ENCODE measurements at places on chromosomes 4 and X.
A peak's percentile ranks its signal among the peaks of the same experiment; 100 is the strongest.

DNA sequence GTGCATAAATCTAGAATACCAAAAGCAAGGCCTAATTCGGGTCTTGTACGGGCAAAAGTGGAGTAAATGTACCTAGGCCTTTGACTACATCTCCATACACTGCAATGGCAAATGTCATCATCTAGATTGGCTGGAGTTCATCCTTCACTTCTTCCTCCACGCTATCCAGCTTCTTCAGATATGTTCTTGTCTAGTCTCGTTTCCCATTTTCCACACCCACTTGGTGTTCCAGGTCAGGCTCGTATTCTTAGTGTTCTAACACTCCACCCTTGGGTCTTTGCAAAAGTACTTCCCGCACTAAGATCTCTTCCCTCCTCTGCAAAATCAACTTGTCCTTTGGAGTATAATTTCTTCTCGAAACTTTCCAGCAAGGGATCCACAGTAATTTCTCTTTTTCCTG, 1.4 kb downstream of the COQ2 start:
- no peak for DNase-seq

- DNase-seq = no peak
These were observed 23.9 kb downstream of the ZFYVE28 start for GRCh38 chr4:2394528-2394927.

DNA sequence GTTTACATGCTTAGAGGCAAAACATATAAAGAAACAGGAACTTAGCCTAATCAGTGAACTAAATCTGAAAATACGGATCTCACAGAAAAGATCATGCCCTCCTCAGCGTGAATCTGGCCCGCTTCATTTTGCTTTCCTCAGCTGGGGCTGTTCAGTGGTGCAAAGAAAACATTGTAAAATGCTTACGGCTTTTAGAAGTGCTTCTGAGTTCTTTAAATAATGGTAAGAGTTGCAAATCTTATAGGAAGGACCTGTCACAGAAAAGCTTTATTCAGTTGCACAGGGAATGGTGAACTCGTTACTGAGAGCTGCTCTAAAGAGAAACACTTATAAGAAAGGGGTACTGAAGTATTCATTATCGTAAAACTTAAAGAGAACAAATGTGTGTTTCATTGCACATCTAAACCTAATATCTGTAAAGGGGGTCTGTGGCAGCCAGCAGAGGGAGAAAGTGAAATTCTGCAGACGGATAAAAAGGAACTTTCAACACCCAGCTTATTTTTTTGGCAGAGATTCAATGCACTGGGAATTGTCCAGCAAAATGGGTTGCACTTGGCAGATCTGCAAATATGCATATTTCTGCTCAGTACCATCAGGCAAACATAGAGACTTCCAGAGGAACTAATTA, 139.2 kb upstream of the ANK2 start:
- DNase-seq = peak; percentile 43

DNA sequence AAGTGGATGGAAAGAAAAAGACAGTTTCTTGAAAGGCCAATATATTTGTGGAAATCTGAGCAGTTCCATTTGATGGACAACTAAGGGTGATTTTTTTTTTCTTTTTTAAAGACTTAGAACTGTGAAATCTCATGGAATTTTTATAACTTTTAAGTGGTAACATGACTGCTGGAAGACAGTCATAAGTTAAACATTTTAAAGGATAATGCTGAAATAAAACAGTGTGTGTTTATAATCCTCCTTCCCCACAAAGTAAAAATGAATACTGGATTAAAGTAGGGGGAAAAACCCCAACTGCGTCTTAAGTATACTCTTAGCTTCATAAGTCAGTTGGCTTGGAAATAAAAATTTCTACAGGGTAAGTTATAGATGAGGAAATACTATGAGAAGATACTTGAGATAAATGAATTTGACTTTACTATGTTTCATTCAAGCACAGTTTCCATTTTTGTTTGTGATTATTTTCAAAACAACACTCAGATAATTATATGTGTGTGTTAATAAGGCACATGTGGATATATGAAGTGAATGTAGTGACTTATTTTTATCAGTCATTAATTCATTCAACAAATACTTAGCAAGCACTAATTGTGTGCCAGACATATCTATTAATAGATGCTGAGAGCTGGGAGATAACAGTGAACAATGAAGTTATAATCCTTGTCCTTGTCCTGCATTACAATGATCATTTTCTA, 129.2 kb upstream of the ETNPPL start:
- DNase-seq = no peak

GRCh38 chr4:74738464-74739143, 55.7 kb downstream of the BTC start:
- DNase-seq = no peak

DNA sequence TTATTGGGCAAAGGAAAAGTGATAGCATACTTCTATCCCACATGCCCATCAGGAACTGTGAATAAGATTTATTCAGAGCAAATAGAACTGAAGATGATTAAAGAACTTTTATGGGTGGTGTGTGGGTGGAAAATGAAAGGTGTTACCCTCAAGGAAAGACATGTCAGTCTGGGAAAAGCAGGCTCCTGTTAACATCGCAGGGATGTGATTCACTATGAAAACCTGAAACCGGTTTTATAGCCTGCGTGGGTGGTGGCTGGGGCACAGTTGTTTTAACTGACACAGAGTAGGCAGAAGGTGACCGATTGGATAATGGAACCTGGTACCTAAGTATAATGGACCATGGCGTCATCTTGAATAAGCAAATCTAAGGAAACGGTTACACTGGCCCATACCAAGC, 61.3 kb upstream of the CASK start:
- no peak for DNase-seq

DNA sequence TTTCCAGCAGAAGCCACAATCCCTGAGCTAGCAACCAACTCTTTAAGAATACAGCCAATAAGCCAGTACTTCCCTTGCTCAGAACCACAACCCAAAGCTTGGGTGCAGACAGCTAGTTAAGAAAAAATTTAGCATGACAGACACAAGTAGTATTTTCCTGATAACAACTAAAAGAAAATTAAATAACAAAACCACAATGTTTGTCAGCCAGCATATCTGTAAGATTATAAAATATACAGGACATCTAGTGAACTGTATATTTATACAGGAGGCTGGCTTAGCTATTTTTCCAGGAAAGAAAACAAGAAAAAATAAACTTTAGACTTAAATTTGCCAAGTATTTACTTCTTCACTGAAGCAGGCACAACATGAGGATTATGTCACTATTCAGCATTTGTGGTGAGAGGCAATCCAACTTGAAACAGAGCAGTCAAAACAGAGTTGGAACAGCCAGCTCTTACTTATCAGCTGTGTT, 6.6 kb downstream of the PF4V1 start:
- peak; percentile 64 for DNase-seq

GRCh38 chr4:80199947-80200346, 2.6 kb downstream of the PRDM8 start:
- DNase-seq = no peak

GRCh38 chr4:180253419-180253818, 1989.8 kb upstream of the TENM3 start:
- no peak for DNase-seq

GRCh38 chrX:118346258-118347094, 570 bp downstream of the WDR44 start:
- peak; percentile 64 for DNase-seq

DNA sequence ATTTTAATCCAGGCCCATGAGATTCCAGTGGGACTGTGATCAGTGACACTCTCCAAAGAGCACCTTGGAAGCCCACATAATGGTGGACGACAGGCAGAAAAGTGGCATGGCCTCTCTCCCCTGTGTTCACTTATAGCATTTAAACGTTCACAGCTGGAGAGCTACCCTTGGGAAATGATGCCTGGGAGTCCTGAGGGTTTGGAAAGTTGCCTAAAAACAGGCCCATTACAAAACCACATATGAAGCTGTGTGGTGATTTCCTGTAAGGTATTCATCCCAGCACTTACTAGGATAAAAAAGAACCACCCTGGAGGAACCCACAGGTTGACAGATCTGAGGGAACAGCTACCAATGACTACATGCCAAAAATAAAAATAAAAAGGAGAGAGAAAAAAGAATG, 193.2 kb downstream of the RASL11B start:
- no peak for DNase-seq

DNA sequence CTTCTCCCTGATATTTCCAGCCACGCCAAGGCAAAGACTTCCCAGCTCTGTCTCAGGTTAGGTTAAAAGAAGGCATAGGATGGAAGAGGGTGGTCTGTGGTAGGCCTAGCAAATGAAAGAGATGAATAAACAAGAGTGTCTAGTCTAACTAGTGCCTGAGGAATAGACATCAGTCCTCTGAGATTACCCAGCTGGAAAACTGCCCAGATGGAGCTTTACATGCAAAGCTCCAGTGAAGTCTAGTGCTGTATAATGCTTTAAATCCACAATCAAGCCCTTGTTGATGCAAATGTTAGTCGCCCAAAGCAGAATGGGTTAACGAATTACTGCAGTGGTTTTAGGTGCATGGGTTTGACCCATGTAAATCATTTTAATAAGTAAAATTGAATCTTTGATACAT, 24.8 kb upstream of the GUCY1B1 start:
- DNase-seq = no peak

DNA sequence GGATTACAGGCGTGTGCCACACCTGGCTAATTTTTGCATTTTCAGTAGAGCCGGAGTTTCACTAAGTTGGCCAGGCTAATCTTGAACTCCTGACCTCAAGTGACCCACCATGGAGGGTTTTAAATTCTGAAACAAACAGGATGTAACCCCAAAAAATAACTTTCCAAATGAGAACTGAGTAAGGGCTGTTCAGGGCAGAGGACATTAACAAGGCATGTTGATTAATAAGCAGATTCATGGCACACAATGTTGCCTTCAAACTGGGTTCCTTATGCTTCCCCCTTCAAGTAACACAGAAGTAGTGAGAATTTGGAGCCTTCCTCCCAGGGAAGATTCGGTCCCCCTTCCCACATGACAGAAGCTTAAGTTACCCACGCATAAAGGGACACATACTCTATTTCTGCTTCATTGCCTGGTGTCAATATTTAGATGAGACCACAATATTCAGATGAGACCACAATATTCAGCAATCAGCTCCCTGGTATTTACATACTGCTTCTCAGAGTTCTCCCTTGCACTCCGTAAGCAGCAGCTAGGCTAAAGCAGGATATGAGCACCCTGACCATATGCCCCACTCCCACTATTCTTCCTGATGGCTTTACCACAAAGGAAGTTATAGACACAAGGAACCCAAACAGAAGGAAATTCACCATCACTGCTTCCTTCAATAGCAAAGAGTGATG, 21.4 kb downstream of the GRSF1 start:
- DNase-seq = peak; percentile 32

DNA sequence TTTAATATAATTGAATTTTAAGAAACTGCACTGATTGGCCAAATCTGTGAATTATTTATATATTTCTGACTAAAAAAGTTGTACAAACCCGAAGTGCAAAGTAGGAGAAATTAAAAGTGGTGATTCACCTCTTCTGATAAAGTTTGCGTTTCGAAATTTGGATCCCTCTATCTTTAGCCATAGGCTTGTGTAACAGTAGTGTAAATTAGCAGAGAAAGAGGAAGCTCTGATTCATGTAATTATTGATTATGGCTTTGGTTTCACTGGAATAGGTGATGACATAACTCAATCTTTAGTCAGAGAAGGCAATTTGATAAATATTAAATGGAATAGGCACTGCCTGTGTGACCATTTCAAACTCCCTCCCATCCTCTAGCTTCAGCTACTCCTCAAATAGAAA, 717.8 kb upstream of the PCDH7 start:
- no peak for DNase-seq

- no peak for DNase-seq
These were observed 59.0 kb downstream of the APBB2 start for GRCh38 chr4:41155194-41155830.

- DNase-seq = no peak
These were observed at the start of gene ASB12 for GRCh38 chrX:64230123-64230970. Gene ASB12, minus strand, starts transcription at chrX:64230607. Its CDS starts 4,957 bp downstream, at chrX:64225650.

DNA sequence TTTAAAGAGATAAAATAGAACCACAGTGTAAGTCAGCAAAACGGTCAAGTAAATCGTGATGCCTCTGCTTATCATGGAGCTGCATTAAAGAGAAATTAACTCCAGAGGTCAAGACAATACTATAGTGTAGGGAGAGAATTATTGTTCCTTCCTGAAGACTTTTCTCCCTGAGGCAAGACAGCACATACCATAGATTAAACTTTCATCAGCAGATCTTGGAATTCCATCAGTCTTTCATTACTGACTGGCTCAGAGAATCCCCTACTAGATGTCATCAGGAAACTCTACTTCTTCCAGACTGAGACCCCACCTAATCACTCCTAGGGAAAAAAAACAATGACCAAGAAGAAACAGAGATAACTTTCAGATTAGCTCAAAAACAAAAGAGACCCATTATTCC, 131.3 kb downstream of the NSUN7 start:
- no peak for DNase-seq

DNA sequence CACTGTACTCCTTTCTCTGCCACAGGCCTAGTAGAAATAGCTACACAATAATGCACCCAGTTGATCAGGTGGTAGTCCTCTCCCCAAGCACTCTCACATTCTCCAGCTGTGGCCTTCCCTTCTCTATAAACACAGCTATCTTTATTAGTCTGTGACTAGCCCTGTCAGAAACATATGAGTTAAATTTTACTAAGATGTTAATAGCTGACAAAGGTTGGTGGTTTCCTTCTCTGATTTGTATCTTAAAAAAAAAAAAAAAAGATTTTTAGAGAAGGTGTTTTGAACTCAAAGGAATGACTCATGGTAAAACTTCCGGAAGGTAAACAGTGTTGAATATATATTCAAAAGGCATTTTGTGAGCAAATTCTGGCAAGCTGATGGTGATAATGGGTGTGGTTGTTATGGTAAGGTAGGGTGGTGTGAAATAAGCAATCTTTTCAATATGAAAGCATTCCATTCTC, 327.4 kb downstream of the PPP3CA start:
- peak; percentile 68 for DNase-seq

DNA sequence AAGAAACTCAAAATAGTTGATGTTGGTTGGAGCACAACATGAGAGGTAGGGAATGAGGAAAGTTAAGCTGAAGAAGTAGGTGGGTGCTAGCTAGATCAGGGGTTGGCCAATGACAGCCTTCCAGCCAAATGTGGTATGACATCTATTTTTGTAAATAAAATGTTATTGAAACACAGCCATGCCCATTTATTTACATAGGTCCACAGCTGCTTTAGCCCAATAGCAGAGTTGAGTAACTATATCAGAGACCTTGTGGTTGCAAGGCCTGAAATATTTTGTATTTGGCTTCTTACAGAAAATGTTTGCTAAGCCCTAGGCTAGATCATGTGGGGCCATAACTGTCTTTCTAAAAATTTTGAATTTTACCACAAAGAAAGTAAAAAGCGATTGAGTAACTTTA, 234.9 kb upstream of the CTSO start:
- no peak for DNase-seq

GRCh38 chr4:114780205-114780604, 181.6 kb downstream of the UGT8 start:
- DNase-seq = no peak

Measured in common myeloid progenitor, CD34-positive (primary cell).